Fibroblast of upper back skin (primary cell): ENCODE measurements at places on chromosomes 2 and 18.

- DNase-seq, result peak; percentile 43
Measured at GRCh38 chr2:10097352-10098148, 17.3 kb upstream of the CYS1 start.

DNA sequence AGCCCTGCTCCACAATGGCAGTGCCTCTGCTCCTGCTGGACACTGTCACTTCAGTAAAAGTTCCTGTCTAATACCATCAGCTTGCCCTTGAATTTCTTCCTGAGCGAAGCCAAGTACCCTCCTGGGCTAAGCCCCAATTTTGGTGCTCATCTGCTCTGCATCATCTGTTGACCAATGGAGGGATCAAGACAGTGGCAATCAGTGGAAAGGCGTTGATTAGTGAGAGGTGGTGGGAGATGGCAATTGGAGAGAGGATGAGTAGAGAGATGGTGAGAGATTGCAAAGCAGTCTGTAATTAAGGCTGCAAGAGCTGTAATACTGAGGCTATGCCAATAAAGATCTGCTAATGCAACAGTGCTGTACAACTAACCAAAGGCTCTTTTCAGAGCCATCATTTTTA is 299.4 kb upstream of the CDH2 start:
- no peak for DNase-seq

DNA sequence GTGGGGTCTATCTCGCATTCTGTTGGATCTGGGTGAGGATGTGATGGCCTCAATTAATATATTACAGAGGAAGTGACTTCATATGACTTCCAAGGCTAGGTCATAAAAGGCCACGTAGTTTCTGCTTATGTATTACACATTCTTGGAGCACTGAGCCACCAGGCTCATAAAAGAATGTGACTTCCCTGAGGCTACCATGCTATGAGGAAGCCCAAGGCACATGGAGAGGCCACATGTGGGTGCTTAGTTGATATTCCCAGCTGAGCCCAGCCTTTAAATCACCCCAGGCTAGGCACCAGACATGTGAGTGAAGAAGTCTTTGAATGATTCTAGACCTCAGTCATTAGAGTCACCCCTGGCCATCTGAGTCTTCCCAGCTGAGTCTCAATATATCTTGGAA is 13.3 kb upstream of the REEP1 start:
- no peak for DNase-seq

DNA sequence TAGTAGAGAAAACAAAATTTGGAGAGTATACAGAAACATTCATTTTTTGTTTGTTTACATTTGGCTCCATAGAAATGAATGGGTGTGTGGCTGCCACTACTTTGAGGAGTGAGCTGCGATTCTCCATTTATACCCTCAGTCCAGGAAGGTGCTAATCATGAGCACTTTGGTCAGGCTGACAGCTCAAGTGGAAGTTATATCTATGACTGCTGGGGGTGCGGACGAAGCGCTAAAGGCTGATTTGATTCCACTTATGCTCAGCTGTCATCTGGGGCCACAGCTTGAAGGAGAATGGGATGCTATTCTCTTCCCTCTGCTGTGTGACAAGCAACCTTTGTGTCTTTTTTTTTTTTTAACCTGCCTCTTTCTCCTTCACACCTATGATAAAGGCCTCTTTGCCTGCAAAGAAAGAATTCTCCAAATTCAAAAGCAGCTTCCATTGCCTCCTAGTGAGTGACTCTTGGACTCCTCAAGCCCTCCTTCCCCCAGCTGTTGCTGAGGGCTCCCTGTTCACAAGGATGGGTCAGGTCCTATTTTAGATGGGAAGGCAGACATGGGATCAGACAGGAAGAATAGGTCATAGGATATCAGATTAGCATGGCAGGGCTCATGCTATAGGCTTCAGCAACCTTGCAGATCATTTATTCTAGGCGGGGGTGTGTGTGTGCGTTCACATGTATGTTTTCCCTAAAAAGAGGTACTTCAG is 201.6 kb downstream of the SETBP1 start:
- no peak for DNase-seq

DNA sequence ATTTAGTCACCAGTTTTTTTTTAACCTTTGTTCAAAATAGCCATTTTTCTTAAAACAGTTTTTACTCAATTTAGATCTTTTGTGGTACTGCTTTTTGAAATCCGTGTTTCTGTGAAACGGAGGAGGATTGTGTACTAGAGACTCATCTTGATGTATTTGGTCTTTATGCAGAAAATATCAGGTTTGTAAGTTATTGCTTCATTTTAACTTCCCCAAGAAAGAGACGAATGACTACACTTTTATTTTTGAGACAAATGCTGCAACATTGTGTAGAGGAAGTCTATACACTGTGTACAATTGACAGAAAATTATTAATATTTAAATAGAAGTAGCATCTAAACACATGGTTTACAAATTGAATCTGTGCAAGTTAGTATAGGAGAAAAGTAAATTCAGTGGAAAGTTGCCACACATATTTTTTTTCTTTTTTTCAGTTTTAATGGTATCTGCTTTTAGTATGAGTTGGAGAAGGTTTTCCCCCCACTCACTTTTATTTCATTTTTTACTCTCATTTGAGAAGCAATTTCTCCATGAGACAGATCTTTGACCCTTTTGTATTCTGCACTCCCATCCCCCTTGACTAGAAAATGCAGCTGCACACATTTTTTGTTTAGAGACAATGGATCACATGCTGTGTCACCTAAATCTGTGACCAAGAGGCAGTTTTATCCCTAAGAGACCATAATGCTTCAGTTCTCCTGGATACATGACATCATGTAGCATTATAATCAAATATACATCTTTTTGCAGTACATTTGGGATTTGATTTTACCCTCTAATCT is 200.8 kb upstream of the STON1 start:
- DNase-seq, result no peak

DNA sequence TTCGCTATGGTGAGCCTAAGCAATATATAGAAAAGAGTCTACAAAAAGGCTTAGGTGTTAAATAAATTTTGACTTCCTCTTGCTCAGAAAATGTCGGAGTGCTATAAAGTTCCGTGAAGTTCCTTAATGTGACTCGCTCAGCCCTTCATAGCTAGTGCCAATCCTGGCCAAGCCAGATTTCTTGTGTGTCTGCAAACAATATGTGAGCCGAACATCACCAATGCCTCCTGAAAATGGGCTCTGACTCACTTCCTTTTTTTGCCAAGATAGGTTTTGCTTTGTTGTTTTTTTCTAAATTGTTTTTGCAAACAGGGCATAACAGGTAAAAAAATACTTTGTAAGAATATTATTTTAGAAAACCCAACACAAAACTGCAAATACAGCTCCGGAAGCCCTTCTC is 26.1 kb downstream of the CDC42EP3 start:
- peak; percentile 61 for DNase-seq

GRCh38 chr2:96771796-96772618 is 11.3 kb downstream of the CNNM4 start:
- DNase-seq, result no peak

- no peak for DNase-seq
Measured at GRCh38 chr2:103520547-103520946, 758.7 kb downstream of the TMEM182 start.

- DNase-seq, result no peak
Measured at GRCh38 chr2:197198890-197199289, 111.7 kb downstream of the ANKRD44 start.

GRCh38 chr2:236859908-236860307 is 225.8 kb upstream of the COPS8 start:
- no peak for DNase-seq

GRCh38 chr2:230256733-230257332 is 31.3 kb downstream of the SP140 start:
- no peak for DNase-seq

GRCh38 chr18:42069036-42069435 is 114.0 kb downstream of the PIK3C3 start:
- no peak for DNase-seq

- DNase-seq, result peak; percentile 82
Measured at GRCh38 chr2:69017080-69017479, 4.1 kb downstream of the ANTXR1 start.

GRCh38 chr2:157842106-157842879 is 33.8 kb downstream of the ACVR1 start:
- DNase-seq, result peak; percentile 41

DNA sequence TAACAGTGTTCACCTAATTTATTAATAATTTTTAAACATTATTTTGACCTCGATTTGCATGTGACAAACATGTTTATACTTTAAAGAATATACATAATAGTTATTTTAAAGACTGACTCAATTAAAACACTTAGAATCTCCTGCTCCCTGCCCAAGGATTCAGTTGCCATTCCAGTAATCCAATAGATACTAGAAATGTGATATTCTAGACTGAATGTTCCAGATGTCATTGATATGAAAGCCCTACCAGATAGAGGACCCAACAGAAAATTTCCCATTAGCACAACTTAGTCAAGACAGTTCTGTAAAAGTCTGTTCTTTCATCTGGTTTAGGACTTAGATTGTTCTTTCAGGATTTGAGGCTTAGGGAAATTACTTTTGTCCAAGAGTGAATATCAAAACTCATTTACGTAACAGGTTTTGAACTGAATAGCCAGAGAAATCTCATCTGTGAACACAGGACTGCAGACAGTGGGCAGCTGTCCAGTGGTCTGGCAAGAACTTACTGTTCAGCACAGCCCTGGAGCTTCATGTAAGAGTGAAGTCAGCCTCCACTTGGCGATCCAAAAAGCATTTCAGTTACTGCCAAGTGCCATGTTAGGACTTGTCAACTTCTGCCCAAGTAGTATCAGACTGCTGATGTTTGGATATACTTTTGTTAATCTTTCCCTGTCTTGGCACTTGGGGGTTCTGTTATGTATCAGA is 77.5 kb downstream of the OSBPL6 start:
- peak; percentile 55 for DNase-seq

DNA sequence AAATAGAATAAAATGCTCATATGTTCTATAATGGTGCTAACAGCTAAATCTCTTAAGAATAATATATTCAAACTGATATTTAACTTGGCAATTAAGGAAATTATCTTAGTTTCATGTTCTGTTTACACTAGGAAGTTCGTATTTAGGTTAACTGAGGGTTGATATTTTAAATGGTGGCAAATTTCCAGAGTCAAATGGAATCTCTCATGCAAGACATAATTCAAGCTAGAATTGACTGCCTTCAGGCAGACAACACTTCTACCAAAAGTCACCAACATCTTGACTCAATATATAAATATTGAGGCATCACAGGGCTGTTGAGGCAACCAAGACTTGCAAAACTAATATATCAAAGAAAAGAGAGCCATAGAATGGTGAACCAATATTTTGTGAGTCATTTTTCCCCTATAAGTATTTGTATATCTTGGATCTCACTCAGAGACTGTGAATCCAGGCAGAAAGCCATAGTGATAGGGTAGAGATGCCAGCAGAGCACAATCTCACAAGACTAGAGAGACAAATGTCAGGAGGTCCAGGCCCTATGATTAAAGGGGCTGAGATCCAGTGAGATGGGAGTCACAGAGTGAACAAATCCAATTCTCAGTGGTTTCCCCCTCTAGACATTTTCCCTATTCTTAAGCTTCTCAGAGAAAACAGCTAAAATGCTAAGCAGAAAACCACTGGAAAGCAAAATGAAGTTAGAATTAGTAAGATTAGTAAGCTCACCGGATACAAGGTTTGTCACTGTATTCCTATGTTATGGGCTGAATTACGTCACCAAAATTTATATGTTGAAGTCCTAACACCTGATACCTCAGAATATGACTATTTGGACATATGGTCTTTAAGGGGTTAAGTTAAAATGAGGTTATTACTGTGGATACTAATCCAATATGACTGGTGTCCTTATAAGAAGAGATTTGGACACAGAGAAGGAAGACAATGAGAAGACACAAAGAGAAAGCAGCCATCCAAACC is 358.2 kb upstream of the UBE2E3 start:
- peak; percentile 88 for DNase-seq

GRCh38 chr2:65024149-65024829 is 31.9 kb upstream of the CEP68 start:
- DNase-seq, result peak; percentile 94

GRCh38 chr2:148745151-148745851 is 100.8 kb downstream of the EPC2 start:
- DNase-seq, result no peak

GRCh38 chr2:67259556-67260342 is 137.4 kb upstream of the ETAA1 start:
- peak; percentile 87 for DNase-seq

GRCh38 chr2:39431592-39432316 is 5.3 kb downstream of the MAP4K3 start:
- DNase-seq, result no peak

- DNase-seq, result peak; percentile 44
Measured at GRCh38 chr2:160054984-160055725, 7.3 kb downstream of the PLA2R1 start.

- DNase-seq, result no peak
Measured at GRCh38 chr2:124838406-124838805, 813.3 kb downstream of the CNTNAP5 start.

GRCh38 chr2:133264989-133265401 is 303.3 kb downstream of the NCKAP5 start:
- no peak for DNase-seq

- DNase-seq, result no peak
Measured at GRCh38 chr18:44386401-44386800, 294.3 kb upstream of the SETBP1 start.

DNA sequence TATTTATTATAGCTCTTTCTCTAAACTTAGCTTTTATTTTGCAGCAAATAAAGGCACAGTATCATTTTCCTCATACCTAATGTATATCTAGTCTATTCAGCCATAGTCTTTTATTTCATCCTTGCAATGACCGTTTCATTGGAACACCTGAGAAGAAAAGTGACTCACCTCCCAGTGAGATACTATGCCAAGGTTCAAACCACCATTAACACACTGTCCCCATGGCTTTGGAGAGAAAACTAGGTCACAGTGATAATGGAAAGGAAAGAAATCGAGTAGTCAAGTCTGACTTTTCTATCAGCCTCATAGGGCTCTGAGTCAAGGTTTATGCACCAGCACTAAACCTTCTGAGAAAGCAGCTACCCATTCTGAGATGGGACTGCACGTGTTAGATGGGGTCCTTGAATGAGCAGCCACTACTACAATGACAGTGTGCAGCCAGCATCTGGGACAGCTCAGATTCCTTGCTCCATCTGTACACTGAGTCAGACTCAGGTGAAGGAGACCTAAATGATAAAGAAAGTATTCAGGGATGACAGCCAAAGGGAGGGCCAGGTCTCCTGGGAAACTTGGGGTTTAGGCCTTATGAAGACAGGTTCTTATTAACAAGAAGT is 971.1 kb upstream of the ACVR2A start:
- DNase-seq, result no peak

DNA sequence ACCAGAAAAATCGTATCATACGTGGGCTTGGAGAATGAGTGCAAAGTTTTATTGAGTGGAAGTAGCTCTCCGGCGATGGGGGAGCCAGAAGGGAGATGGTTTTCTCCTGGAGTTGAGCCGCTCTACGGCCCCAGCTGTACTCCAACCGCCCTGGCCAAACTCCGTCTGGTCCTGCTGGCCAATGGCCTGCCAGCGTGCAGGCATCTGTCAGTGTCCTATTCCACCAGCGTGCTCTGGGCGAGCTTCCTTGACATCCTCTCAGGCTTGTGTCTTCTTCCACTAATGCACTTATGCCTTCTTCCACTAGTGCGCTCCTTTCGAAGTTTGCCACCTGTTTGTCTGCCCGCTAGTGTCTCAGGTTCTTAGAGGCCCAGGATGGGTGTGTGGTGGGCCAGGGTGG is 345.5 kb upstream of the CDH19 start:
- no peak for DNase-seq
